Activated gamma-delta T cell treated with anti-CD3 and anti-CD28 coated beads, Interleukin-2, amount 50 U/mL, for 16 hours (primary cell): ENCODE measurements at places on chromosomes 12 and 14.

GRCh38 chr12:112645586-112645985 is 146.0 kb upstream of the RPH3A start:
- DNase-seq, result no peak

GRCh38 chr14:44945264-44945663 is 16.5 kb downstream of the KLHL28 start:
- no peak for DNase-seq

DNA sequence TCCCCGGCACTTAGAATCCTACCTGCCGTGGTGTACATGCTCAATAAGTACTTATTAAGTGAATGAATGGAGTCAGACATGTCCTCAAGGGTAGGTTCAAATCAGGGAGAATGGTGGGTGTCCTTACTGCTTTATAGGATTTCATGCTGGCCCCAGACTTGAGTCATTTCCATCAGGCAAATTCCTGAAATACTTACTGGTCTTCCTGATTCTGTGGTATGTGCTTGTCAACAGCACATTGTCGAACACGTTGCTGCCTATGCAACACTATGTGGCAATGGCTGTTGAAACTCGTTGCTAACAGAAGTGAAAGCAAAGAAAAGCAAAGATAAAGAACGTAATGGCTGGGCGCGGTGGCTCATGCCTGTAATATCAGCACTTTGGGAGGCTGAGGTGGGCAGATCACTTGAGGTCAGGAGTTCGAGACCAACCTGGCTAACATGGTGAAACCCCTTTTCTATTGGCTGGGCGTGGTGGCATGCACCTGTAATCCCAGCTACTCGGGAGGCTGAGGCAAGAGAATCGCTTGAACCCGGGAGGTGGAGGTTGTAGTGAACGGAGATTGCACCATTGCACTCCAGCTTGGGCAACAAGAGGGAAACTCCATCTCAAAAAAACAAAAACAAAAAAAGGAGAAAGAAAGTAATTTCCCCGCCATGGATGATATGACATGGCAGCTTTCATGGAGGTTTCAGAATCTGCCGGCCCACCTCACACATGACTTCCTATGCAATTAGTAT is 214.9 kb downstream of the ZFP36L1 start:
- DNase-seq, result no peak

- no peak for DNase-seq
Observed at GRCh38 chr12:105948331-105948730, 190.4 kb downstream of the NUAK1 start.

- no peak for DNase-seq
Observed at GRCh38 chr12:69555461-69555860, 29.8 kb upstream of the CCT2 start.

- no peak for DNase-seq
Observed at GRCh38 chr12:1662761-1663439, 28.0 kb upstream of the ADIPOR2 start.

DNA sequence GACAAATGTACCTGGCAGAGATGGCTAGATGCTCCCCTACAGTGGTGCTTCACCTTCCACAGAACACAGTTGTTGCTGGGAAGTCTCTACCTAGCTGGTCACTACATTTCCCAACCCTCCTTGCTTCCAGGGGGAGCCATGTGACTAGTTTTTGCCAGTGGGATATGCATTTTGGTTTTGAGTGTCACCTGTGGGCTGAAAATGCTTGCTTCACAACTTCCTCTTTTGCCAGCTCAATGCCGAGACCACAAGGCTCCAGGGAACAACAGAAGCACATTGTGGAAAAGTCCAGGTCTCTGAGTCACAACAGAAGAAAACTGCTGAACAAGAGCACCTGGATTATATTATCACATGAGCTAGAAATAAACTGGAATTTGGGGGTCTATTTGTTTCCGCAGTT is 48.5 kb upstream of the ARHGAP5 start:
- no peak for DNase-seq

DNA sequence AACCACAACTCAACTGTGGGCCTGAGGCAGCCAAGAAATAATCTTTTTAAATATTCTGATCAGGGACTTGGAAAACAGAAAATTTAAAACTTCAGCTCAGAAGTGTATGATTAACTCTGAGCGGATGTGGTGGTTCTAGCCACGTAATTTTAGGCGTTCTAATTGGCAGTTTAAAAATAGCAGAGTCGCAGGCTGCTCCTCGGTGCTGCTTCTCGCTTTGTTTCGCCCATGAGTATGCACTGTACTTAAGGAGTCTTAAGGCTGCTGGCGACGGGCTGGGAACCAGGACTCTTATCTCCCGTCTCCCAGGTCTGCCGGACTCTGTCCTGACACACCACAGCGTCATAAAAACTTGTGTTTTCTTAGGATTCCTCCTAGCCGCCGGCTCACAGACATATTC is 113.4 kb upstream of the PELI2 start:
- DNase-seq, result no peak

GRCh38 chr12:85588221-85588620 is 248.0 kb downstream of the RASSF9 start:
- no peak for DNase-seq

GRCh38 chr12:9872162-9872561 is 3.0 kb upstream of the CLEC2B start:
- no peak for DNase-seq

GRCh38 chr12:45406988-45407850 is 191.3 kb downstream of the ANO6 start:
- no peak for DNase-seq

DNA sequence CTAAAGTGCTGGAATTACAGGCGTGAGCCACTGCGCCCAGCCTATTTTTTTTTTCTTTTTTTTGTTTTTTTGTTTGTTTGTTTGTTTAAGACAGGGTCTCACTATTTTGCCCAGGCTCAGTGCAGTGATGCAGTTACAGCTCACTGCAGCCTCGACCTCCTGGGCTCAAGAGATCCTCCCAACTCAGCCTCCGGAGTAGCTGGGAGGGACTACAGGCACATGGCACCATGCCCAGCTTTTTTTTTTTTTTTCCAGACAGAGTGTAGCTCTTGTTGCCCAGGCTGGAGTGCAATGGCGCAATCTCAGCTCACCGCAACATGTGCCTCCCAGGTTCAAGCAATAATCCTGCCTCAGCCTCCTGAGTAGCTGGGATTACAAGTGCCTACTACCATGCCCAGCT is 5.8 kb upstream of the ITFG2 start:
- no peak for DNase-seq

DNA sequence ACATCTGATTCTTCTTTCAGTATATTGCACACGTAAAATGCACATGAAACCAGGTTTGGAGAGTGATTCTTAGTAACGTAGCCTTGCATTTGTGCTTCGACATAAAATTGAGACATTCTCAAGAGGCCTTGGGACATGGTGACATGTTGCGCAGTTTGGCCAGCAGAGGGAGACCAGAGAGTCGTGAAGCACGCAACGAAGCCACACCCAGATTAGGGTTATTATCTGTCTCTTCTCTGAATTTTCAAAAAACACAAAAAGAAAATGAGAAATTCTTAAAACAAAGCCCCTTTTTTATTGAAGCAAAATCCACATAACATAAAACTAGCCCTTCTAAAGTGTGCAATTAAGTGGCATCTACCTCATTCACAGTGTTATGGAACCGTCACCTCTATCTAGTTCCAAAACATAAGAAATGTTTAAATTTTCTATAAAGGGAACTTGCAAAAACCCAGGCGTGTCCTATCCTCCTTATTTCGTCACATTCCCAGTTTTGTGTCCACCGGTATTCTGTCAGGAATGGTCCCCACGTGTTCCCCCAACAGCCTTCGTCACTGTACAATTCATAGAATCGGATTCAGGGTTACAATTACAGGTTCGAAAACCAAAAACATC is 108.8 kb upstream of the ATF7IP start:
- peak; percentile 57 for DNase-seq

DNA sequence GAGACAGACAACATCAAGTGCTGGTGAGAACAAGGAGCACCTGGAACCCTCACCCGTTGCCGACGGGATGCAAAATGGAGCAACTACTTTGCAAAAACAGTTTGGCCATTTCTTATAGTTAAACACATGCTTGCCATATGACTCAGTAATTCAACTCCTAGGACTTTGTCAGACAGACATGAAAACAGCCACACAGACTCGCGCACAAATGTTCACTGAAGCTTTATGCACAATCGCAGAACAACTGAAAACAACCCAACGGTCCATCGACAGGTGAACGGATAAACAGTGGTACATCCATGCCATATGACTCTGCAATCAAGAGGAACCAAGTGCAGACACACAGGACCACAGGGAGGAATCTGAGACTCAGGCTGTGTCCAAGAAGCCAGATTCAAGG is 30.8 kb downstream of the NCOR2 start:
- no peak for DNase-seq

GRCh38 chr14:41859336-41859735 is 252.7 kb downstream of the LRFN5 start:
- DNase-seq, result no peak

- no peak for DNase-seq
Observed at GRCh38 chr14:37584211-37585100, 10.6 kb downstream of the FOXA1 start.

DNA sequence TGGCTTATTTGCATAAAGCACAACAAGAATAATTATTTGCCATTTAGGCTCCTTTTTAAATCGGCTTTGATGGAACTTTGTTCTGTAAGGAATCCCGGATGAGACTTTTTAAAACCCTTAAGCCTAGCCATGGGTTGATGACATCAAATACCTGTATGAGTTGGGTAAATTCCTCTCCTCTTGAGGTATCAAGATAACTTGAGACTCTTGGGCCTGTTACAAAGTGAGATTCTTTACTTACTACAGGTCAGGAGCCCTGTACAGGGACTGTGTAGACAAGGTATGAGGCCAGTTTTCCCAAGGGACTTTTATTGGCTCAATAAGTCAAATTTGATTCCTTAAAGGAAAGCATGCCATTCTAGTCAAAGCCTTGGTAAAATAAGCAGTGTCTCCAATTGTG is 68.8 kb downstream of the HSD17B6 start:
- DNase-seq, result no peak

DNA sequence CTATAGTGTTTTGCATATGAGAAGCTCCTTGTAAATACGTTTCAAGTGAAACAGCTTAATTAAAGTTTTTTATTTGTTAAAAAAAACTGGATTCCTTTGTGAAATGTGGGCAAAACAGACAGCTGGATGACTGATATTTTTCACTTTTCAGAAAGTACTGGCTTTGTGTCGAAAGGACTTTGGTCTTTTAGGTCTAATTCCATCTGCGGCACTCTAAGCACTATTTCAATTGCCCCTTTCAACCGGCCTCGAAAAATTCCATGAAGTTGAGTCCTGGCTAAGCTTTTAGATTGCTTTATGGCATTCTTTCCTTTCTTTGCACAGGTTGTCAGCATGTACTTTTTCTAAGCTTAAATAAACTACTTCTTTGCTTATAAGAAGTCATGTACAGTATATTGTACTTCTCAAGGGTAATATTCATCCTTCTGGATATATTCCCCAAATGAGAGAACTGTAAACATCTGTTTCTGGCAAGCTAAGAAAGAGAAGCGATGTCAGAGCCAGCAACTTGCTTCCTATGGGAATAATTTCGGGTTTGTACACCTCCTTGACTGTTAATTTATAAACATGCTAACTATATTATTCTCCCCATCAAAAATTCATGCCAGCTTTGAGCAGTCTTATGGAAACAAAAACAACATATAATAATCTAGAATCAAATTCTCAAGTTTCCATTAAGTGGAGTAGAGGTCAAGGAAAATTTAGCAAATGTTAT is 611.3 kb downstream of the ETNK1 start:
- no peak for DNase-seq

DNA sequence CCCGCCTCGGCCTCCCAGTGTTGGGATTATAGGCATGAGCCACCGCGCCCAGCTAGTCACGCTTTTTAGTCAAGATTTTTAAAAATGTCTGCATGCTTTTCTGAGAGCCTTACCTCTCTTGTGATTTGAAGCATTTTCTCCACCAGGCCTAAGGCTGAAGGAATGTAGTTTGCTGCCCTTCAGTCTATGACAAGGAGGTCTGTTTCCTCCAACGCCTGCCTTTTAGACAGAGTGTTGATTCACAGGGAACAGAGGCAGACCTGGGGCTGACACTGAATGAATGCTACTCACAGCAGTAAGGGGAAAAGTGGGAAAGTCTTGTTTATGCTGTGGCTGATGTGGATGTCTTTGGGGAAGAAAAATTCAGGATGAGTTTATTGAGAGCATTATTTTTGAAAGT is 27.2 kb upstream of the MDM2 start:
- DNase-seq, result no peak

- DNase-seq, result no peak
Observed at GRCh38 chr14:105145381-105146180, 23.0 kb downstream of the JAG2 start.

- no peak for DNase-seq
Observed at GRCh38 chr14:57692671-57693070, 173.2 kb downstream of the SLC35F4 start.

DNA sequence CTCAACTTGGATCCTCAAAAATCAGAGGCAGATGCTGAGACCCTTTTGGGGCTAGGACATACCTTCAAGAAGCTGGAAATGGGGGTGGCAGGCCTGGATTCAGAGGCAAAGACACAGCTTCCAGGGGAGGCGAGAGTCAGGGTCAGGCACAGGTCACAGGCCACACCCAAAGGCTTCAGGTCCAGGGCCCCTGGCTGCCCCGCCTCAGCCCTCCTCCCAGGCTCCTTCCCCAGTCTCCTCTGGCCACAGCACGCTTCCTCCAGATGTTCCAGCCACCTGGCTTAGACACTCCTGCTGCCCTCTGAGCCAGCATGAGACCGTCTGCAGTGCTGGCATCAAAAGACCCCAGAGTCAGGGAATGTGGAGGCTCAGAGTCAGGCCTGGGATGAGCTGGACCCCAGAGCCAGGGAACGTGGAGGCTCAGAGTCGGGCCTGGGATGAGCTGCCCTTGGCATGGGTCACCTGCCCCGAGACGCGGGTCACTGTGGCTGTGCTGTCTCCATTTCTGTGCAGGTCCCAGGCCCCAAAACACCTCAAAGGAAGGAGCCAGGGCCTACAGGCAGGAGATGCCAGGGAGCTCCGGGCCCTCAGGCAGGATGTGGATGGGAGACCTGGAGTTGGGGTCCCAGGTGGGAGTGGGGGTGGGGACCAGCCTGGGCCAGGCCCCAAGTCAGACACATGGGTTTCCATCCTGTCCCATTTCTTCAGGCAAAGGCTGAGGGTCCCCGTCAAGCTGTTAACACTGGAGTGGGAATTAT is 58.9 kb downstream of the DIO3 start:
- DNase-seq, result no peak
